ENCODE measurements at places on chromosomes 1 and 21.

DNA sequence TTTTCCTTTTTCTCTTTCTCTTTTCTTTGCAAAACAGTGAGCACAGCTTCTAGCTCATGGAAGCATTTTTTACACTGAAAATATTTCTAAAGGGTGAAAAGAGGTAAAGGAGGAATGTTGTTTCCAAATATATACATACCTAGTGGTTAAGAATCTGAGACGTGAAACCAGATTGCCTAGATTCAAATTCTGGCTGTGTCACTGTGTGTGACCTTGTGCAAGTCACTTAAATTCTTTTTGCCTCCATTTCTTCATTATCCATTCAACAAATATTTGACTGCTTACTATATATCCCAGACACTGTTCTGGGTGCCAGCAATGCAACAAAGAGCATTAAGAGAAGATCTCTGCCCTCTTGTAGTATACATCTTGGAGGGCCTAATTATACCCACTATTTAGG lies 53.3 kb downstream of the ZFYVE9 start:
- DNase-seq = no peak

- no peak for DNase-seq
Measured at GRCh38 chr1:112982853-112983536, 27.0 kb upstream of the SLC16A1 start.

DNA sequence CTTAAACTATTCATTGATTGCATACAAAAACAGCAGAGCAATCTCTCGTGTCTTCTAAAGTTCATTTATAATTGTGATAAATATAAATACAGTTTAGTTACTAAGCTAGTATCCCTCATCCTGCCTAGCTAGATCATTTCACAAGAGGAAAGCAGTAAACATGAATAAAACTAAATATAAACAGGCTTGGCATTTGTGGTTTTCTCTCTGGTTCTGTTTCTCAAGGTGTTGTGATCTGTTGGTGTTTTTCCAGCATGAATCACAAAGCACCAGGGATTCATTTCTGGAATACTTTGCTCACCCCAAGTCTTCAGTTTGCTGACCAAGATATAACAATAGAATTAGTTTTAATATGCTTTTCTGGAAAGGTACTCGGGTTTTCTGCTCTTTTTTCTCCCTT lies 32.7 kb upstream of the GLIS1 start:
- peak; percentile 87 for DNase-seq

DNA sequence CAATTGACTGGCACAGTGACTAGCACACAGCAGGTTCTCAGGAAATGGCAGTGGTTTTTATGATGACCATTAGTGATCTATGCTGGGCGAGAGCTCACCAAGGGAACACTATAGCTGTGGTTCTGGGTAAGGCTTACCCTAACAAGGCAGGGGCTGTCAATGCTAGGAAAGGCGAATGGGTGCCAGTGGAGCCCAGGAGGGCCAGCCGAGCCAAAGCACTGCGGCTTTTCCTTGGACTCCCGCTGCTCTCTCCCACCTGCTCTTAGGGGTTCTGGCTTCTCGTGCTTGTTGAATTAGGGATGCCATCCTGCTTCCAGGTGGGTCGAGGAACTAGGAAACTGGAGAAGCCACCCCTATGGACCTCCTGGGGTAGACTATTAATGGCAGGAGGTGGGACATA lies 10.0 kb upstream of the A3GALT2 start:
- no peak for DNase-seq

DNA sequence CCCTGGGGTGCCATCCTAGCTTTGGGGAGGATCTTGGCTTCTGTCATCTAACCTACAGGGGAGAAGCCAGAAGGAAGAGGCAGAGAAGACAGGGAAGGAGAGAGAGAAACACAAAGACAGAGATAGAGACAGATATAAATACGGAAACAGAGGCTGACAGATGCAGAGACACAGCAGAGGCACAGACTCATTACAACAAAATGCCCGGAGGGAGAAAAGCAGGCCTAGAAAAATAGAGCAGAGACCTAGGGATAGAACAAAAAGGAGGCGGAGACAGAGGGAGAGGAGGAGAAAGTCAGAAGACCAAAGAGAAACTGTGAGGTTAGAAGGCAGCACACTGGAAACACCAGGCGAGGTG lies 1.9 kb downstream of the PEAR1 start:
- no peak for DNase-seq

DNA sequence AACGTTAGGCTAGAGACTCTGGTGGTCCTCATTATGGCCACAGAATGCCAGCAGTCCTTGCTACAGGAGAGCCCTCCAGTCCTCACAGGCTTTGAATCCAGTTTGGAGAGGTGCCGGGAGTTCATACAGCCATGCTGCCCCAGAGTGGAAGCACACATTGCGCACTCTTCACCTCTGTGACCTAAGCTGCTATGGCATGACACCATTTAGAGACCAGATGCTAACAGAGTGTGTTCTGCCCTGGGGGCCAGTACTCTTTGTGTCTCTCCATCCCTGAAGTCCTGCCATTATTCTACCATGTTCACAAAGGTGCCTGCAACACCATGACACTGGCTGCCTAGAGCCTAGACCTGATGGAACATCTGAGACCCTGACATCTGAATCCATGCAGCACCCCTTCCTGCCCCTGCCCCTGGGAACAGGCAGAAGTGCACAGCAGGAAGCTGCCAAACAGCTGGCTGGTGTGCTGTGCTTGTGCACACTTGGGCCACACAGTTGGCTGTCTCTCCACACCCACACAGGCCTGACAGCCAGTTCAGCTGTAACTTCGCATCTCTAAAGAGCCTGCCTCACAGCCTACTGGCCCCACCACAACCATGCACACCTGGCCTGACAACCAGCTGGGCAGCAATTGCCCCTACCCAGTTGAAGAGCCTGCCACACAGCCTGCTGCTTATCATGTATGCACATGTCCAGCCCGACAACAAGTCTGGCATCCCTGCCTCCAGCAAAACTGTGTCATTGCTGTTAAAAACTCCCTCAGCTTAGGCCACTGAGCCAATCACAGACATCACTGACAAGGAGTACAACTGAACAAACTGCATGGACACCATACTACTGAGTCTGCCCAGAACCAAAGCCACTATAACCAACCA lies 49.1 kb downstream of the MCOLN2 start:
- DNase-seq = no peak

DNA sequence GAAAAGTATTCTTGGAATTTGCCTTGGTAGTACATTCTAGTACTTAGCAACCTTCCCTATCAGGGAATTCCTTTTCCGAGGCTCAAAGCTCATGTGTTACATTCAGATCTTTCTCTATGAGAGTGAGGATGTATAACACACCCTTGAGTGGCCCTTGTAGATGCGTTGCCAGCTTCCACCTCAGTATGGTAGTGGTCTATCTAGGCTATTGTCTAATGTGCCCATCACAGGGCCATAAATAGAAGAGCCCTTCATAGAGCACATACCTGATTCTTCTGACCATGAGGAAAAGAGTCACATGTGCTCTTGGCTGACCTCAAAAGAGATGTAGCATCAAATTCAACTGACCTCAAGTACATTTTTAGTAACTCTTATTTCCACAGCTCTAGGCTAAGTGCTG lies 14.0 kb upstream of the ZC3H11B start:
- DNase-seq = no peak

DNA sequence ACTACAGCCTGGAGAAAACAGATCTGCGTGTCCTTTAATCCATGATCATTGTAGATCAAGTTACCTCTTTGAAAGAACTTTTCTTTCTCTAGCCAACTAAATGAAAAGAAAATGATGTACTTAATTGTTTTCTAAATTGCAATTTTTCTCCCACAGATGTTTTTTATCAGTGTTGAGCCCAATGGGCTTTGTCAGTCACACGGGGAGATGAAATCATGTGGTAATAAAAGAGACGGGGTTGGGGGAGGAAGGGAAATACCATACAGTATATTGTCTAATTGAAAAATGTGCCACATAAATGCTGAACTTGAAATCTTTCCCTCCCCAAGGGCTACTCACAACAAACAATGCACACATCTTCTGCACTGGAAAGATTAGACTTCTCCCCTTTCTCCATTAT lies 58.4 kb downstream of the NTMT2 start:
- DNase-seq = no peak

DNA sequence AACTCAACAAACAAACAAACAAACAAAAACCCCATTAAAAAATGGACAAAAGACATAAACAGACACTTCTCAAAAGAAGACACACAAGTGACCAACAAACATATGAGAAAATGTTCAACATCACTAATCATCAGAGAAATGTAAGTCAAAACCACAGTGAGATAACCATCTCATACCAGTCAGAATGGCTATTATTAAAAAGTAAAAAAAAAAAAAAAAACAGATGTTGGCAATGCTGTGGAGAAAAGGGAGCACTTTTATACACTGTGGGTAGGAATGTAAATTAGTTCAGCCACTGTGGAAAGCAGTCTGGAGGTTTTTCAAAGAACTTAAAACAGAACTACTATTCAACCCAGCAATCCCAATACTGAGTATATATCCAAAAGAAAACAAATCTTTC lies 94.7 kb downstream of the PLPP3 start:
- no peak for DNase-seq

GRCh38 chr1:53543130-53543777 lies 84.1 kb downstream of the DMRTB1 start:
- DNase-seq = no peak

DNA sequence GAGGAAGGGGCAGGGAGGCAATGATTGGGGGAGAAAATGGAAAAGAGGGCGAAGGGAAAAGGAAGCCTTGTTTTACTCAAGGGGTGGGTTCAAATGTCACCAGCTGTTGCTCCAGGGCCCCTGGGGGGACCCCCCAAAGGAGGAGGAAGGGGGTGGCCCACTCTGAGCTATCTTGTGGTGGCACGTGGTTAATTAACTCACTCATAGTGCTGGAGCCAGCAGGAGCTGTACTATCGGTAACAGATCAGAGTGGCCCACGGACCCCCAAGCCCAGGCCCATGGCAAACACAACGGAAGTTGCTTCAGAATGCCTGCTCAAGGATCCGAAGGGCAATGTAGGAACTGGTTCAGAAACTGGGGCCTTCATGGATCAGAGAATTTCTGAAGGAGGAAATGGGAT lies 7.2 kb downstream of the TFF2 start:
- no peak for DNase-seq

GRCh38 chr1:118338936-118339335 lies 153.9 kb upstream of the SPAG17 start:
- DNase-seq = no peak

GRCh38 chr1:151478140-151478812 lies 19.0 kb upstream of the POGZ start:
- no peak for DNase-seq

DNA sequence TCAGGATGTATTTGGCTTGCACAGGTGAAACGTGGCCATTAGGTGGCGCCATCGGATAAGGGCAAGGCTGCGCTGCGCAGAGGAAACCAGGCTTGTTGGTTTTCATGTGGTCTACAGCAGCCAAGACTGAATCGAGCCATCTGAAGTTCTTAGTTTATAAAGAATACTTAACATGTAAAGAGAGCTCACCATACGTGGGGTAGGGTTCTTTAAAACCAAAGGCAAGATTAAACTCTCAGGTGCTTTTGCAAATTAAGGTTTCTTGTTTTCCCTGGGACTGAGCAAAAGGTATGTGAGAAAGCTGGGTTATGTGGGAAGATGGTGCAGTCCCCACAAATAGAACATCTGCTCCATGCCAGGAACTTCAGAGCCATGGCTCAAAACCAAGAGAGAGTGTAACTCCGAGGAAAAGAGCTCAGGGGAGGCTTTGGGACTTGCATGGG lies 9.3 kb downstream of the MASP2 start:
- DNase-seq = peak; percentile 28

GRCh38 chr1:36764798-36765197 lies 269.5 kb downstream of the GRIK3 start:
- no peak for DNase-seq

DNA sequence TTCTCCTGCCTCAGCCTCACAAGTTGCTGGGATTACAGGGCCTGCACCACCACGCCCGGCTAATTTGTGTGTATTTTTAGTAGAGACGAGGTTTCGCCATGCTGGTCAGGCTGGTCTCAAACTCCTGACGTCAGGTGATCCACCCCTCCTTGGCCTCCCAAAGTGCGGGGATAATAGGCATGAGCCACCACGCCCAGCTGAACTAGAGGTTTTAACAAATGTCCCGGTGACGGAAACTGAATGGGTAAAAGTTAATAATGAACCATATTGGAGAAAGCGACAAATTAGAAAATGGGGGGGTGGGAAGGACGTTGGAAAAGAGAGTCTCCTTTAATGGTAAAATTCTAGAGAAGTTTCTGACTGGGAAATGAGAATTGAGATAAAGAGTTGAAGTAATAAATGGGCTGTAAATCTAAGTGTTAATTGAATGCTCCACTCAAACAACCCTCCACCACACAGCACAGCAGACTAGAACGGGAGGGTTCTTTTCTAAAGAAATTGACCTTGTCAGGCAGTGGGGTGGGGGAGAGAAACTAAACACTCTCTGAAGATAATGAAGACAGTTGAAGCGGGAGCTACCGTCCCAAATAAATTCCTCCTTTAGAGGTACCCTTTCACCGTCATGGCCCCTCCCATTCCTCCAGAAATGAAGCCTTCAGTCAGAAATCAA lies 46.9 kb upstream of the PUM1 start:
- no peak for DNase-seq

- DNase-seq = no peak
Measured at GRCh38 chr1:162823771-162824525, 33.4 kb downstream of the HSD17B7 start.

GRCh38 chr1:234997896-234998741 lies 130.5 kb downstream of the TOMM20 start:
- no peak for DNase-seq

DNA sequence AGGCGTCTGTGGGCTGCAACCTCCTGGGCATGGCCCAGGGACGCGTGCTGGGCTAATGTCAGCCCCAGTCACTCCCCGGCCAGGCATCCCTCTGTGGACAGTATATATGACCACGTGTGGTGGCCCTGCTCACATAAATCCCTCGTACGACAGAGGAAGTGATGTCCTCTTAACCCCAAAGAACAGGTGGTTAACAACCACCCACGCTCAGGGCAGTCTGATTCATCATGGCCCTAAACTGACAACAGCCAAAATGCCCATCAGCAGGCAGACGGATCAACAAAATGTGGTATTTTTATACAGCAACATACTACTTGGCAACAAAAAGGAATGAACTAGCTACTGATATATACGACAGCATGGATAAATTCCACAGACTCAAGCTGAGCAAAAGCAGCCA lies 51.0 kb downstream of the ECE1 start:
- no peak for DNase-seq

DNA sequence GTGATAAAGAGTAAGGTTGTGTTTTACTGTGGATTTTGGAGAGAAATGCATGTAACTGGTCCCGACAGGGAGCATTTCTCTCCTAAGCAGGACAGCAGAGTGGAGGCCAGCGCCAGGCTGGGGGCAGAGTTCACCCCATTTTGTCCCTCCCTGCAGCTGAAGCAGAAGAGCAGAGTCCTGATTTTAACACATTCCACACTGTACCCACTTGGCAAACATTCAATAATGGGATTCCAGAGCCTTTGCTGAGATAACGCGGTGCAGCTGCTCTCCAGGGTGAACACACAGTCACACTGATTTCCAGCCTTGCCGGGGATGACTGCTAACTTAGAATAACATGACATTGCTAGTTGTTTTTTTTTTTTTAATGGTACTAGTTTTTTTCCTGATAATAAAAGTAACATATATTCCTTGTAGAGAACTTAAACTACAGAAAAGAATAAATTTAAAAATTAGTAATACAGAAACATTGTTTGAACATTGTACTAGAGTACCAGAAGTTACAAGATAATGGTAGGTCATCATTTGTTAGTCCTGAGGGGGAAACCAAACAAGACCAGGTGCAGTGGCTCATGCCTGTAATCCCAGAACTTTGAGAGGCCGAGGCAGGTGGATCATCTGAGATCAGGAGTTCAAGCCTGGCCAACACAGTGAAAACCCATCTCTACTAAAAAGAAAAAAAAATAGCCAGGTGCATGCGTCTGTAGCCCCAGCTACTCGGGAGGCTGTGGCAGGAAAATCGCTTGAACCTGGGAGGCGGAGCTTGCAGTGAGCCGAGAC lies 77.2 kb downstream of the SCCPDH start:
- no peak for DNase-seq
